ENCODE measurements at places on chromosomes 5 and 9.
A peak's percentile ranks its signal among the peaks of the same experiment; 100 is the strongest.

DNA sequence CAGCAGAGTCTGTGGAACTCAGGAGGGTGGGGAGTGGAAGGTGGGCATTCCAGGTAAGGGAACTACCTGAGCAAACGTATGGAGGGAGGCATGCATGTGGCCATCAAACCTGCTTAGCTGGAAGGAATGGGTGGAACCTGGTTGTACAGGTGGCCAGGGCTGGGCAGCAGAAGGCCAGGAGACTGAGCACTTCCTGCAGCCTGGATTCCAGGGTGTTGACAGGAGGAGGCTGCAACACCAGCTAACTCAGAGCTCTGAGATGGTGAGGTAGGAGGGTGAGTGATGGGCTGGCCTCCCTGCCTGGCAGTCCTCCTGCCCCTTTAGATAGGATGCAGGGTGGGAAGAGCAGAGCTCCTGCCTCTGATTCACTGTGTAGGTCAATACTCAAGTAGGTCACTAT is 92.5 kb upstream of the CPEB4 start:
- peak; percentile 81 for DNase-seq

GRCh38 chr5:18102733-18103132 is 468.5 kb downstream of the TAF11L14 start:
- DNase-seq = no peak

DNA sequence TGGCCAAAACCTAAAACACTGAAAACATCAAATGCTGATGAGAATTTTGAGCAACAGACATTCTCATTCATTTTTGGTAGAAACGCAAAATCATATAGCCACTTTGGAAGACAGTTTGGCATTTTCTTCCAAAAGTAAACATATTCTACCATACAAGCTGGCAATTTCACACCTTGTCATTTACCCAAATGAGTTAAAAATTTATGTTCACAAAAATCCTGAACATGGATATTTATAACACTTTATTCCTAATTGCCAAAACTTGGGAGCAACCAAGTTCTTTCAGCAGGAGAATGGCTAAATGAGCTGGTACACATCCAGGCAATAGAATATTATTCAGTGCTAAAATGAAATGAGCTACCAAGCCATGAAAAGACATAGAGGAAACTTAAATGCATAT is 1270.1 kb upstream of the ACO1 start:
- DNase-seq = no peak

DNA sequence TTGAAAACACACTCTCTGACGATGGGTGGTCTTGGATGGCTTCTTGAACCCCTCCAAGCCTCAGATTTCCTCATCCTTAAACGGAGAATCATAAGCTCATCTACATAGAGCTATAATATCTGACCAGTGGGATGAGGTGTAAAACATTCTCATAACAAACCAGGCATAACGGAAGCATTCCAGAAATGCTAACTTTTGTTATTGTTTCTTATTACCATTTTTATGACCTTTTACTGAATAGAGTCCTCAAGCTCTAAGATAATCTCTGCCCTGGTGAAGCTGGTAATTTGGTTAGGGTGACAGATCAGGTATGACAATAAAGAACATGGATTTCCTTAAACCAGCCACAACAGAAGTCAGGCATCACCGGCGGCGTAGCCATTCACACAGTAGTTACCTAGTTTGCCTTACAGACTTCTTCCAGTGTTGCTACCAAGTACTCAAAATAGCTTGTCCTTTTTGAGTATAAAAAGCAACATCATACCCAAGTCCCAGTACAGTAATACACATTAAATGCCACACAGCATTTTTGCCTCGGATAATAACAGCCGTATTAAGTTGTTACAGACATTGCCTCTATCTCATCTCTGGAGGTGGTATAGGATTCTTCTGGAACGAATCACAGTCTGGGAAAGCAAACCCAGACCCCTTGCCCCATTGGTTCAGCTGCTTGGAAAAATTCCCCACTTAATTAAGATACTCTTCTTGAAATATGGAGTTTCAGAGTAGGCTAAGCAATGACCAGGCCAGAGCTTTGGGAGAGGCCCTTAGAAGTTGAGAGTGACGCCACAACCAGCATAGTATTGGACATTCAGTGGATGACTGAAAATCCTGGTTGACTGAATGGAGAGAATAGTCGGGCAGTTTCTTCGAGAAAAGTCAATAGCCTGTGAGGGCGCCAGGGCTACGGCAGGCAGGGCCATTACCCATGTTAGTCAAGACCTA is 252.5 kb downstream of the SLIT3 start:
- DNase-seq = no peak
